RWPE1 (cell line): ENCODE measurements at places on chromosomes 13 and 19.

- DNase-seq = no peak
These were observed 134.8 kb downstream of the NUFIP1 start for GRCh38 chr13:44854313-44855060.

DNA sequence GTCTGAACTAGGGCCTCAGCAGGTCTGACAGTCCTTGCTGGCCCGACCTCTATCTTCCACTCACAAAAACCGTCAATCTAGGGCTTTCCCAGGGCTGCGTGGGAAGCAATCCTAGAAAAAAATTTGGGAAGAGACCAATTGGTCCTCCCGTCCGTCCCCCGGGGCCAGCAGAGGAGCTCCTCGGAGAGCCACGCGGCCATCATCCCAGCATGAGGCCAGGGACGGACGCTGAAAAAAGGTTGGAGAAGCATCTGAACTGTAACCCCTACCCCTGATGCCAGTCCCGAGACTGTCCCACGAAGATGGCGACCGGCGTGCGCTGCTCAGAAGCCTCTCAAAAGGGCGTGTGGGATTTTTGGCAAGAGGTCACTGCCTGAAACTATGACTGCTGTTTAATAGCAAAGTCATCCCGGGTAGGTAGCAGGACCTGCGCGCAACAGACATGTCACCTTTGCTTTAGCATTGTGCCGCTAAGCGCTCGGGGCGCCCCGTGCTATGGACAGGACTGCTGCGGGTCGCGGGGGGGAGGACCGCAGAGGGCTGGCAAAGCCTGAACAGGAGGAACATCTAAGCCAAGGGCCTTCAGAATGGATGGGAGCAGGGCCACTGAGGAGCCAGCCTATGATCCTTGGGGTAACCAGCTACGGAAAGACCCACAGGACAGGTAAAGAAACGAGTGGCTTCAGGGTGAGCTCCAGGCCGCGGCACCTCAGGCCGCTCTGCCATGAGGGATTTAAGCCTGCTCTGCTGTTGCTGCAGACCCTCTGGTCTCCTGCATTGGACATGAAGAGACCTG is 10.6 kb downstream of the AKAP8 start:
- DNase-seq = no peak

GRCh38 chr19:32861596-32861995 is 8.0 kb downstream of the SLC7A9 start:
- DNase-seq = no peak

DNA sequence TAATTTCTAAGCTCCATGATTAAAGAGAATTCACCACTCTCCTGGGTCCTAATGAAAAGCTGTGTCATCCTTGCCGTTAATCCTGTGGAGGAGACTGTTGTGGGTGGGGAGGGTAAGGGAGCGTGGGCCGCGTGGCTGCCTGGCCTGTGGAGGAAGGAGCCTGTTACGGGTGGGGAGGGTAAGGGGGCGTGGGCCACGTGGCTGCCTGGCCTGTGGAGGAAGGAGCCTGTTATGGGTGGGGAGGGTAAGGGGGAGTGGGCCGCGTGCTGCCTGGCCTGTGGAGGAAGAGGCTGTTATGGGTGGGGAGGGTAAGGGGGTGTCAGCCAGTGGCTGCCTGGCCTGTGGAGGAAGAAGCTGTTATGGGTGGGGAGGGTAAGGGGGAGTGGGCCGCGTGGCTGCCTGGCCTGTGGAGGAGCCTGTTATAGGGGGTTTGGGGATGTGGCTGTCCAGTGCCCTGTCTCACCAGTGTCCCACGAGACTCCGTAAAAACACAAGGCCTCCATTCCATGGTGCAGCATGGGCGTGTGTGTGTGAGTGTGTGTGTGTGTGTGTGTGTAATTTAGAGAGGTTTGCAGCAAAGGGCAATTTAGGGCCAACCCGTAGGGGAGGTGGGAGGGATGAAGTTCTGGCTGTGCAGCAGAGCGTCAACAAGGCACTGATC is 15.6 kb upstream of the DCUN1D2 start:
- DNase-seq = no peak

DNA sequence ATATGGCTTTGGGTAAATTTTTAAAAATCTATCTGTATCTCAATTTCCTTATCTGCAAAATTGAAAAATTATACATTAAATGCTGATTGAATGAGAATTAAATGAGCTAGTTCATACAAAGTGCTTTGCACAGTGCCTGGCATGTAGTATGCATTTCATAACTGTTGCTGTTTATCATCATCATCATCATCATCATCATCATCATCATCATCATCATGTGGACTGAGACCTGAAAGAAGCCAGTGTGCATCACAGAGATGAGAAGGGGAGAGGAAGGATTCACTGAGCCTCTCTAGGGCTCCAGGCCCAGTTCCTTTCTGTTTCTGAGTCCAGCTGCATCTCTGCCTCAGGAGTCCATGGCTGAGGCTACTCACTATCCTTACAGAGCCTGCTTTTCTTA is 6.9 kb upstream of the ZC3H13 start:
- DNase-seq = no peak
